Ovary (tissue), 10 donors: ENCODE measurements at places on chromosomes 13 and 19. TPM values are rescaled to one million over a fixed set of nuclear protein-coding genes. Genes with fewer than 3 reads are reported as not detected.

DNA sequence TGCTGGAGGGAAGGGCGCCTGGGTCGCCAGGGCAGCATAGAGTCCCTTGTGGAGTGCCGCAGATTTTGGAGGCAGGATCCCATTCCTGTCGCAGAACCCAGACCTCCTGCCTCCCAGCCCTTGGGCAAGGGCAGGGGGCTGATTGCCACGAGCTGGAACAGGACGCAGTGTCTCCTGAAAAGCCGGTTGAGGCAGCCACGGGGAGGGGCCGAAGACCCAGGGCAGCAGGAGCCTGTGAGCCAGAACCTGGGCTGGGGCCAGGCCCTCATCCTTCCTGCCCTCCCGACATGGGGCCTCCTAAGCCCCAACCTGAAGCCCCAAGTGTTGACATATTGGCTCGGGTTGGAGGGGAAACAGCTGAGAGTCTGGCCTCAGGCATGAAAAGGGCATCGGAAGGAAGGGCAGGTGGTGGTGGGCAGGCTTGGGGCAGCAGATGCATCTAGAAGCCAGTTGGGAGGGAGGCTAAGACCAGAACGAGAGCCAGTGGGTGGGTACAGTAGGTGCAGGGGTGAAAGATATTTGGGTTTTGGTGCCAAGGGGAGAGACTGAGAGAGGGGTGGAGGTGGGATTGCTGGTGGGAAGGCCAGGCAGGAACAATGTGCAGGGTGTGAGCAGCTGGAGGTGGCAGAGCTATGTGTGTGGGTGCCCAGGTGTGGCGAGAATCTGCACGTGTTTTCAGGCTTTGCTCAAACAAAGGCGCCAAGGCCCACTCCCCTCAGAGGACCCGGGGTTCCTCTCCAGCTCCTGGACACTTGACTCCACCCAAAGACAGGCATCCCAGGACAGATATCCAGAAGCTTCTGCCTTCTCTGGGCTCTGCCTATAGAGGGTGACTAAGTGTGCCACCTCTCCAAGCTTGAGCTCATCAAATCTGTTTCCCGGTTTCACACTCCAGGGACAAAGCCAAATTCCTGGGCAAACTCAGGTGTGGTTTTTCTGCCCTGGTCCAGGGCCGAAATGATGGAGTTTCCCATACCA, 1.4 kb upstream of the SBSN start:
- DNase-seq: no peak

GRCh38 chr13:28320884-28321574, 173.9 kb downstream of the FLT1 start:
- DNase-seq: no peak

DNA sequence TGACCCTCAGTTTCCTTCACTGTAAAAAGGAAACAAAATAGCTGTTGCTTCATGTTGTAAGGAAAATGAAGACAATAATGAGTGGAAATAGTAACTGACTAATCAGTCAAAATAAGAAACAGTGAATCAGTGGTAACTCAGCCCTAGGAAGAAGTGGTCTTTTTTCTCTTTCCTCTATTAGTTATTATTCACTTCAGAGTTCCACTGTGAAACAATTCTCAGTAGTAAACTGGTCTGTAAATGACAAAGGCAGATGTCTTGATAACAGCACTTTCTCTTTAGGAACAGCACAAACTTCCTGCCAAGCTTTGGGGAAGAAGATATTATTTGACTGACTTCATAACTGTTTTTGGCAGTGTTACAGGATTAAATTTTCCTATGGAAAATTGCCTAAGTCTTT, 600.5 kb upstream of the KLHL1 start:
- no peak for DNase-seq

DNA sequence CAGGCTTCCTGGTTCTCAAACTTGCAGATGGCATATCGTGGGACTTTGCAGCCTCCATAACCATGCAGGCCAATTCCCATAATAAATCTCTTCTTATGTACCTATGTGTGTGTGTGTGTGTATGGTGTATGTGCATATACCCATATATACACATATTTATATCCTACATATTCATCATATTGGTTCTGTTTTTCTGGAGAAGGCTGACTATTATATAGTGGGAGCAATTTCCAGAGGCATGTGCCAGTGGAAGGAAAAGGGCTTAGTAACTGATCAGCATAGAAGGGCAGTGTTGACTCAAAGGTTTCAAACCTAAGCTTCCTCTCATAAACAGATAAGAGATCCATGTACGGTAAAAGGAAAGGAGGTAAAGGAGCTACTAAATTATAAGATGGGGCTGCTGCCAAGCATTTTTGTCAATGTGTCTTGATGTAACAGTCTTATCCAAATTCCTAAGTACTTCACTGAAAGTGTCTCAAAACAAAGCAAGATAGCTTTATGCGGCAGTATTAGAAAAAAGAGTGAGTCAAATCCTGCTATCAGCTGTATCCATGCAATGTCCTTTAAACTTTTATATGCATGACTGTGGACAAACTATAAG, 432.1 kb downstream of the TBC1D4 start:
- DNase-seq: no peak

- DNase-seq: no peak
These were observed 14.0 kb upstream of the CELF5 start for GRCh38 chr19:3210347-3211017.

GRCh38 chr13:73072239-73072900, 13.6 kb downstream of the KLF5 start:
- DNase-seq: no peak

DNA sequence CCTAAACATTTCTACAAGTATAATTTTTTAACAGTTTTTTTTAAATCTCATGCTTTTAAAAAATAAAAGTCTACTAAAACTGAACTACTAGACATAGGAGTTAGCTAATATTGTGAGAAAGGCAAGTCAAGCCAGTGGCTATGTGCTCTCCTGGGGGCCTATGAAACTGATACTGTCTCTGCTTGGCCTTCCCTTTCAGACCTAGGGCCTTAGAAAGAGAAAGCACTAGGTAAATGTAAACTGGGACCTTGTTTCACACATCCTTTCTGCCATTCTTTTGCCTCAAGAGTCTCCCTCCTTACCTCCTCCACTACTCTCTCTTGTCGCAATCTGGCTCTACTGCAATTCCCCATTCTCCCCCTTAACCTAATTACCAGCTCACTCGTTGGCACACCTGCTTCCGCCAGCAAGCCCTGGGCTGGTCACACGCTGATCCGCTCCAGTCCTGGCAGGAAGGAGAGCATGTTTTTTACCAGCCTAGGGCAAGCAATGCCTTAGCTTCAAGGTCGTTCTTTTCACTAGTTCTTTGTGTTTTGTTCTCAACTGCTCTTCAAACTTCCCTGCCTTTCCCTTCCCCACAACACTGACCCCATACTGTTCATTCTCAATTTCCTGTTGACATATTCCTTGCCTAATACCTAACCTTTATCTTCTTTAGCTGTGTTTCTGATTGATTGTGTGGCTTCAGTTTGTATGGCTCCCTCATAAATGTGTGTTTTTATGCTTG, 23.1 kb downstream of the TBC1D4 start:
- no peak for DNase-seq

DNA sequence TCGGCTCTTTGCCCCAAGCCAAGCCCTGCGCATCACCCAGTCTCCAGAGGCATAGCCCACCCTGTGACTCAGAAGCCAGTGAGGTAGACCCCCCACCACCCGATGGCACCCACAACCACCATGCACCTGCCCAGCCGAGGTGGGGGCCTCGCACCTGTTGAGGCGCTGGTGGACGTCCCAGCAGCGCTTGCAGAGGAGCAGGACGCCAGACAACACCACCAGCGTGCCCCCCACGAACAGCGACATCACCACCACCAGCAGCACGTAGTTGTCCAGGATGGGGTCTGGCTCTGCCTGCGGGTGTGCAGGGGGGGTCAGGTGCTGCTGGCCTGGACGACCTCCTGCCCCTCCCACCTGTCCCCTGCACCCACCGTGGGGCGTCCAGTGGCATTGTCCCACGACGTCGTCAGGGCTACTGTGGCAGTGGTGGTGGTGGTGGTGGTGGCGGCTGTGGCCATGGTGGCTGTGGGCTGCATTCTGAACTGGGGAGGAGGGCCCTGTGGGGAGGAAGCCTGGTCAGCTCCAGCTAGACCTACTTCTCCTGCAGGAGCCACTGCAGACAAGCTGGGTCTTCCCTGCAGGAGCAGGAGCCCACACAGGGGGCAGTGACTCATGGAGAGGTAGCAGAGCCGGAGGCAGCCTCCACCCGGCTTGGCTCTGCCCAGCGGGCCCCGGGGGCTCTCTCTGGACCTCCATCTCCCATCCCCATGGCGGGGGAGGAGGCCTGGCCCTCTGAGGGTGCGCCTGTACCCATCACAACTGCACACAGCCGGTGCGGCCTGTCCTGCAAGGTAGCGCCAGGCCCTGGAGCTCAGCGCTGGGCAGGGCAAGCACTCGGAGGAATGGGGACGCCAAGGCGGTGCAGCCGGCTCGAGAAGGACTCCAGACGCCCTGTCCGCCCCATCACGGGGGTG, 1.9 kb downstream of the CBARP start:
- DNase-seq: no peak

- DNase-seq: no peak
These were observed 24.2 kb downstream of the PPP1R37 start for GRCh38 chr19:45117167-45117594.

GRCh38 chr19:51822946-51823345, 28.0 kb downstream of the FPR3 start:
- DNase-seq: no peak

- DNase-seq: peak; percentile 63
These were observed 630 bp downstream of the RNF126 start for GRCh38 chr19:662207-662961.

DNA sequence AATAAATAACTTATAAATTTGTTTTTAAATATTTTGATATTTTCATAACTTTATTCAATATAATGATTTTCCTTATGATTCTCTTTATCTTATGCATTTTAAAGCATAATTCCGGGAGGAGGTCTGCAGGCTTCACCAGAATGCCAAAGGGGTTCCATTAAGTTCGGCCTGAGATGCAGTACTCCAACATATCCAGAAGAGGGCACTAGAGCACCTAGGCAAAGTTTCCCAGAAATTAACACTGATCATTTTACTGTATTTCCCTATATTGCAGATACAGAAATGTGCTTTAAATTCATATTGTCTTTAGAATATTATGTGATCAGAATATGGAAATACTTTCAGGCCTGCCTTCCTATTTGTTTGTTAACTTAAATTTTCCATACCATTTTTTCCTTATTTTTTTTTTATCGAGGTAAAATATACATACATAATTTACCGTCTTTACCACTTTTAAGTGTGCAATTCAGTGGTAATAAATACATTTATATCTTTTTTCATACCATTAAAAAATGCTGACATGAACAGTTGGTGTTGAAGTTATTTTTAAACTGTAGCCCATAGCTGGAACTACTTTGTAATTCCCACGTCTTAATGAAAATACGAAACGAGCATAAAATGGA, 58.9 kb upstream of the TM9SF2 start:
- no peak for DNase-seq

- DNase-seq: no peak
These were observed 584.5 kb downstream of the SLITRK1 start for GRCh38 chr13:83297586-83298290.

GRCh38 chr13:24742977-24743376, 21.0 kb upstream of the RNF17 start:
- DNase-seq: no peak

- DNase-seq: no peak
These were observed 5.1 kb downstream of the FSTL3 start for GRCh38 chr19:681029-682019.

- no peak for DNase-seq
These were observed 3.1 kb upstream of the BEST2 start for GRCh38 chr19:12748489-12748888.

PSG2 gene
- total RNA-seq: not detected

OVOL3 gene
- total RNA-seq: not detected

ZNF578 gene
- 7.0 TPM for total RNA-seq

CYP4F2 gene
- total RNA-seq: not detected

CCL25 gene
- total RNA-seq: not detected

KRTDAP gene
- total RNA-seq: 0.54 TPM
